K562 (cell line): ENCODE measurements at places on chromosomes 13 and 19. TPM values are rescaled to one million over a fixed set of nuclear protein-coding genes. Genes with fewer than 3 reads are reported as not detected.

GRCh38 chr13:53137779-53138178, 109.2 kb downstream of the OLFM4 start:
- no peak for DNase-seq

The CYP4F8 gene
- not detected in 2 replicates for polyA plus RNA-seq

- no peak for DNase-seq
Measured at GRCh38 chr13:20848203-20848602, 54.3 kb downstream of the XPO4 start.

The HSH2D gene
- polyA plus RNA-seq: 0.12 and 0.37 TPM in 2 replicates

DNA sequence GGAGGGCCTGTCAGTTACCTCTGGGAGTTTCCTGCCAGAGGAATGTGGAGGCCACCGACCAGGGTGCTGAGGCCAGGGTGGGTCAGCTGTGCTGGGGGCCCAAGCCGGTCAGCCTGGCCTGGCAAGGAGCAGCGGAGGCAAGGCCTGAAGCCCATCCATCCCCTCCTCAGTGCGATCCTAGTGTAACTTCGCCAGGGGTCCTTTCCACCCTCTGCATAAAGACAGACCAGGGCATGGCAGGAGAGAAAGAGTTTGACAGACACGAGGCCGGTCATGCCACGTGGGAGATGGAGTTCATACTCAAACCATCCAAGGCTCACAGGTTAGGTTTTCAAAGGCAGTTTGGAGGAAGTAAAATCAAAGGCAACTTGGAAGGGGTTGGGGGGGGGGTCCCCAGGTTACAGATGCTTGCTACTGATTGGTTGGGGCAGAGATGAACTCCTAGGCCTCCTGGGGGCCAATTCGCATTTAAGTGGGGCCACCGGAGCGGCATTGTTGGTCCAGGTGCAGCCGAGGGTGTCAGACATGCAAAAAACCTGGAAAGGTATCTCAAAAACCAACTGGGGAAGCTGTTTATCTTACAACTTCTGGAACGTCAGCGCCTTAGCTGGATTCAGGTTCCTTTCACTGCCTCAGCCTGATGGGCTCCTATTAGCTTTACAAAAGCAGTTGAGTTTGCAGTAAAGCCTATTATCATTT, 36.8 kb upstream of the DPRX start:
- DNase-seq: no peak
